ENCODE measurements at places on chromosomes 4 and X. TPM values are rescaled to one million over a fixed set of nuclear protein-coding genes. Genes with fewer than 3 reads are reported as not detected.

The ATP2B3 gene
- 7.3 TPM for total RNA-seq

- no peak for DNase-seq
Observed at GRCh38 chr4:6806924-6807626, 24.5 kb downstream of the KIAA0232 start.

The ZNF275 gene
- total RNA-seq, result 5.7 TPM

DNA sequence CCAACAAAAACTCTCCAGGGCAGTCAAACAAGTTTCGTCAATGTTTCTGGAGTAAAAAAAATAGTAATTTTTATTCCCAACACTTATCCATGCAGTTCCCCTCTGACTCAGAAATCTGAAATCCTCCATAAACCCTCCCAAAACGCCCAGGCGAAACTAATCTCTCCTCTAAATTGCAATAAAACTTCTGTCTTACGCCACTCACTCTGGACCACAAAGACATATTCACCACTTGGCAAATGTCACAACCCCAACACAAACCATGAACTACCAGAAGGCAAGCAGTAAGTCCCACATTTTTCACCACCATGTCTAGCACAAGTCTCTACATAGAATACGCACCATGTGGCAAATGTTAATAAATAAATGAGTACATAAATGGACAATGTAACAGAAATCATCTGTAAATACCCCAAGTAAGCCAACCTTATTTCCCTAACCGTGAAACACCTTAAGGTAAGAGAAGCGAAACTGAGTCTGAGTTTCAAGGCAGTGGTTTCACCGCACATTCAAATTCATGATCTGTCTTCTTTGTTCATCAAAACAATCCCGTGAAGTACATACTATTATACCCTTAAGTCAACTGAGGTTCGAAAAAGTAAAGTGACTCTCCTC lies 1.6 kb downstream of the PAPSS1 start:
- DNase-seq, result no peak

GRCh38 chr4:88297725-88298454 lies 13.5 kb upstream of the PPM1K start:
- DNase-seq, result no peak

- DNase-seq, result no peak
Observed at GRCh38 chr4:2296631-2297601, 35.0 kb upstream of the MXD4 start.

DNA sequence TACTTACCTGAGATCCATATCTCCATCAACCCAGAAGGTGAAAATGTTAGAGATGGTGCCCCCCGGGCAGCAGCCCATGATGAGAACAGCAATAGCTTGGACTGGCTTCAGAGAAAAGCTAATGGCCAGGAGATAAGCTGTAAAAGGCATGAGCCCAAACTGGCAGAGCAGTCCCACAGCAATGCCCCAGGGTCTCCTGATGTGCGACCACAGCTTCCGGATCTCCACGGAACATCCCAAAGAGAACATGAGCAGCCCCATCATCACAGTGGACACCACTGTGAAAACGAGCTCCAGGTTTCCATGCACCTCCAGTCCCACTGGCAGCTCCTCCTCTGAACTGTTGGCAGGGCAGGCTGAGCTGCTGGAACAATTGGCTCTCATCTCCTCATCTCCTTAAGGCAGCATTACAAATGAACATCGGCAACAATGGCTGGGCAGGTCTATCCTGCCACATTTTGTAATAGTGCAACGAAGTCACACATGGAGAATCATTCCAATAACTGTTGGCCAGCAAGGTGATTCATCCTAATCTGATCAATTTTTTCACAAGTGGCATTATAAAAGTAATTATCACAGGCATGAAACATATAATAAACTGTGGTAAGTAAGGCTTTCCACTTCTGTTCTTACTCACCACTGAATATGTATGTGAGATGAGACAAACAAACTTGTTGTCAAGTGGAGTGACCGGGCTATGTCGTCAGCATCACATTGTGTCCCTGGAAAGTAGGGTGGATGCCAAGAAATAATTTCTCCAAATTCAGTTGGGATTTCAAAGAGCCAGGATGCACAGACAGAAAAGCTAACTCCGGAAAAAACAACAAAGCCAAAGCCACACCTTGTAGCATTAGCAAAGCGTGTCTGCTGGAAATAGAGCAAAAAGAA lies at the start of gene SLC10A6:
Gene SLC10A6 (minus strand): TSS at position 653 of the 888 bp plus-strand sequence. CDS start 269 bp downstream, at position 384.
- no peak for DNase-seq

GRCh38 chrX:151792505-151792904 lies 58.0 kb downstream of the CNGA2 start:
- no peak for DNase-seq

DNA sequence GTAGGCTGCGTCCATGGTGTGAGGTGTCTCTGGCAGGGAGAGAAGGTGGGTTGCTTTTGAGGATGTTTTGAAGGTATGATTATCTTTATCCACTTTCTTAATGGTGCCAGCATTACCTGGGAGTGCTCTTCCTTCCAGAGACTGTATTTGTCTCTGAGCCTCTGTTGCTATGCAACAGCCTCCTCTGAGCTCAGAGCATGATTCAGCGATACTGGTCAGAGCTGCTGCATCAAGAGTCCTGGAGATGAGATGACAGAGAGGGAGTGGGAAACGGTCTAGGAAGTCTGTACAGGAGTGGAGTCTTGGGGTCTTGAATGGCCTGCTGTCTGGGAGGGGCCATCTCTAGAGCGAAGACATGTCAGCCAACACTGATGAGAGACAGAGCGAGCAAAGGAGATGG lies 104.4 kb upstream of the RAB40AL start:
- DNase-seq, result no peak

- no peak for DNase-seq
Observed at GRCh38 chr4:86582410-86582809, 11.7 kb upstream of the PTPN13 start.

The PAGE2B gene
- not detected for total RNA-seq

DNA sequence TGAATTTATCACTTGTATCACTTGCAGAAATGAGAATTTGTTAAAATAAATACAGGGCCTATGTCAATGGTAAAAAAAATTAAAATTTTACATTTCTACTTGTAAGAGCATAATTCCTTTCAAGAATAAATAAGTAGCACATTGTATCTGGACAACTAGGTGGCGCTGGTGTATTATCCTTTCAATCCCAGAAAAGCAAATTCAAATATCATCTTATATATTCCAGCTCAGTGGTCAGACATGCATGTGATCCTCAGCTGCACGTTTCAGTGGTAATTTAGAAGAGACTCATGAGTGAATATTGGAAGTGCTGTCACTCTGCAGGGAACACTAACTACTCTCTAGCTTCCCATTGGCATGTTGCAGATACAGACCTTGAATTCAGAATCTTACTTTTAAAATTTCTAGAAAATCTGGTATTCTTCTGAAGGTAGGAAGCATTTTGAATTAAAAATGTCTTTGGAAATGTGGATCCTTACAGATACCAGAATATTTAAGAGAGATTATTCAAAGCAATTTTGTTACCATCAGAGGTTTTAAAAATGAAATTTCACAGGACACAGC lies 1414.7 kb upstream of the TENM3 start:
- DNase-seq, result peak; percentile 22

The SERPINA7 gene
- not detected for total RNA-seq

GRCh38 chr4:3718462-3718861 lies 47.7 kb upstream of the ADRA2C start:
- no peak for DNase-seq

- DNase-seq, result no peak
Observed at GRCh38 chrX:23575281-23575680, 92.0 kb upstream of the PRDX4 start.

Measured in frontal cortex (tissue), 4 donors.